ENCODE measurements at places on chromosomes 3 and 15.

DNA sequence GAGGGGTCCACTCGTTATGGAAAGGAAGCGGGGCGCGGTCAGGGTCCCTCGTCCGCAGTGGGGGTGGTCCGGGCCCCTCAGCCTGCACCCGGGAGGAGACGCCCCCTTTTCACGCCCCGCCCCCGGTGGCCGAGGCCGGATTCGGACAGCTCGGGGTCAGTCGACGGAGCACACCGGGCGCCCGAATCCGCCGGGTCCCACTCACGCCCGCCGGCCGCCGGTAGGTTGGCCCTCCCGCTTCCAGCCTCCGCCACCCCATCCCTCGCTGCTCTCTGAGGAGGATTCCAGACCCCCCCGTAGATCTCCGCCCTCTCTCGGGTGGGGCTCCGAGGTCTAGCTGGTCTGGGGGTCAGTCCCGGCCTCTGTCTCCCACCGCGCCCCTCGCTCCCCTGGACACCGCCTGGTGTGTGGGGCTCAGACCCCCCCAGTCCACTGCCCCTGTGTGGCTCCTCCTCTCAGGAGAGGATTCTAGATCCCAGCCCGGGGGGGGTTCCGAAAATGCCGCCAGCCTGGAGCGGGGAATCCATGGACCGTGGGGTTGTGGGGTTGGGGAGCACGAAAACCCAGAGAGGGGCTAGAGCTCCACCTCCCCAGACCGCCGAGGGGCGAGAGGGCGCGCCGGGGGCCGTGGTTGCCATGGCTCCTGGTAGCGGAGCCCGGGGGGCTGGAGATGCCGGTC, 725 bp downstream of the CHL1 start:
- peak; percentile 63 for DNase-seq

- no peak for DNase-seq
Measured at GRCh38 chr15:41347236-41347635, 14.6 kb downstream of the NUSAP1 start.

DNA sequence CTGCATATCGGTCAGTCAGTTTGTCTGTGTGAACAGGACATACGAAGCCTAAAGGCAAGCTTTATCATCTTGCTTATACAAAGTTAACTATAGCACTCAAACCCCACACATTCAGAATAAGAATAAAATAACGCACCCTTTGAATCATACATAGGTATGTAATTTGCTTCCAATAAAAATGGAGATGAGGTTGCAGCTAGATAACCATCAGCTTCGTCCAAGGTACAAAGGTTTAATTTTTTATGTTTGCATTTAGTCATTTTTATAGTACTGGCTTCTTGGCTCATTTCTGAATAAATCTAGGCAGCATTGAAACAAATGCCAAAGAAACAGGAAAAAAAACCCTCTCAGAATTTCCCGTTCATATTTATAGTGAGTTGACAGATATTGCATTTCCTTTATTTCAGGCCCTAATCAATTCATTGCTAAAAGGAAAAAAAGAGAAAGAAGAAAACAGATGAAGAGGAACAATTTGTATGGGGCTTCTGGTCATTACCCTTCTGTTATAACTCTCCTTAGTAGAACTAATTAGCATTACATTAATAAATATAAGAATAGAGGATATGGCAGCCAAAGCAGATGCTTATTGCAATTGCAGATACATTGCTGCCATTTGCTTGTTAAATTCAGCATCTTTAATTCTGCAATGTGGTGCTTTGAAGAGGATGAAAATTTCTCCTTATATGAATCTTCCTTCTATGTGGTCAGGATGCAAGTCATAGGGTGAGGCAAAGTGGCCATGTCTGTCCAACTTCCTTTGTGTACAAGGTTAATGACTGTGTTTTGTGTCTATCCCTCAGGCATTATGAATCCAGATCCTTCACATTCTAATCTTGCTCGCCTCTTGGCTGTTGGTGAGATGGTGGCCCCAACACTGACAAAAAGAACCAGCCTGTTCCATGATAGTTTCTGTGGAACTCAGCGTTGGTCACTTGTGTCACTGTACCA, 550.0 kb downstream of the AGBL1 start:
- no peak for DNase-seq

- DNase-seq: no peak
Measured at GRCh38 chr15:33104212-33104611, 90.3 kb downstream of the FMN1 start.
